ENCODE measurements at places on chromosomes 12 and 14.

- no peak for DNase-seq
Measured at GRCh38 chr12:43848226-43848507, 12.3 kb downstream of the TMEM117 start.

GRCh38 chr12:39736406-39736805, 116.8 kb upstream of the ABCD2 start:
- no peak for DNase-seq

- no peak for DNase-seq
Measured at GRCh38 chr14:89750908-89751392, 203.6 kb downstream of the EFCAB11 start.

DNA sequence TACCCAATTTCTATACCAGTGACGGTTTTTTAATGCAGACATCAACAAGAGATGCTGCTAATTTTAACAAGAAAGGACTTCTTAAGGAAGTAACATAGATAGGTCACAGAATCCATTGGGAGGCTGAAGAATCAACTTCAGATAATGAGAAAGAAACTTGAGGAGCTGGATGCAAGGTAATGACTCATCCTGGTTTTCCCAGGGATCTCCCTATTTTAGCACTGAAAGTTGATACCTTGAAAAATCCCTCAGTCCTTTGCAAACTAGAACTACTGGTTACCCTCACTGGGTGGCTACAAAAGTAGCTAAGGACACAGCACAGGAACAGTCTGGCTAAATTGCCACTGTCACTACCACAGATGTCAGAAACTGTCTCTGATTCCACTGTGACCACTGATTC, 561.9 kb downstream of the FLRT2 start:
- DNase-seq, result no peak

DNA sequence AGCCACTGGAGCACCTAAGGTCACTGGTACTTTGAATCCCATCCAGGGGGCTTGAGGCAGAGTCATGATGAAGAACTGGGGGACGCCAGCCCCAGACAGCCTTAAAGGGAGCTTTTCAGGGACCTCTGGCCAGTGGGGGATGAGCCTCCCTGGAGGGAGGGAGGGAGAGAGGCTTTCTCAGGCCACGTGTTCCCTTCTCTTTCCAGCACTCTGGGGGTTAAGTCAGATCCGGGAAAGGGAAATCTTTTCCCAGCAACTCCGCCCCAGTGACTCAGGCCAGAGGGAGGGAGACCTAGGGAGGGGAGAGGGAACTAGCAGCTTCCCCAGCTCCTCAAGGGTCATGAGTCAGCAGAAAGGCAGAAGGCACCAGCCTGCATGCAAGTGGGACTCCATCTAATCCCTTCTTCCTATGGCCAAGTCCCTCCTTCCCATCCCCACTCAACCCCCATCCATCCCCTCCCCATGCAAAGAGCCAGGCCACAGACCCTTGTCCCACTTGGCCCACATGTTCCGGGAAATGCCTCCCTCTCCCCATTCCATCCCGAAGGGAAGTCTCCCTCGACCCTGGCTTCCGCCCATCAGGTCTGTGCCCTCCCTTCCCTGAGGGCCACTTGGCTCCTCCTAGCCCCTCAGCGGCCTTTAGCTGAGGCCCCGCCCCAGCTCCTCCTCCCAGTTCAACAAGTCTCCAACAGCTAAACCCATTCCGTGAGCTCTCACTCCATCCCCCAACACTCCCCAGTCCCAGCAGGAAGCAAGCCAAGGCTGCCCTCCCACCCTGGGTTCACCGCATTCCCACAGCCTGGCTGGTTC, 5.6 kb downstream of the TNFRSF1A start:
- DNase-seq, result peak; percentile 58

GRCh38 chr12:73277971-73278370, 1005.8 kb downstream of the TRHDE start:
- peak; percentile 25 for DNase-seq

Measured in NCI-H1436 (cell line).